Substantia nigra (tissue), 51 donors: ENCODE measurements at places on chromosomes 13 and 19.

DNA sequence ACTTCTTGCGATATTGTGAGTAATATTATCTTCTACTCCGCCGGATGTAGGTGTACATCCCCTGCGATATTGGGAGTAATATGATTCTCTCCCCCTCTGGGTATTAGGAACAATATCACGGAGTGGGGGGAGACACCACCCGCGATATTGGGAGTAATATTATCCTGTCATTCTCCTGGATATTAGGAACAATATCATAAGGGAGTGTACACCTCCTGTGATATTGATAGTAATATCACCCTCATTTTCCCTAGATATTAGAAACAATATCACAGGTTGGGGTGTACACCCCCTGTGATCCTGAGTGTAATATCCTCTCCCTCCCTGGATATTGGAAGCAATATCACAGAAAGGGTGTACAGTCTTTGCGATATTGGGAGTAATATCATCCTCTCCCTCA lies 64.3 kb upstream of the CEACAM21 start:
- no peak for DNase-seq

DNA sequence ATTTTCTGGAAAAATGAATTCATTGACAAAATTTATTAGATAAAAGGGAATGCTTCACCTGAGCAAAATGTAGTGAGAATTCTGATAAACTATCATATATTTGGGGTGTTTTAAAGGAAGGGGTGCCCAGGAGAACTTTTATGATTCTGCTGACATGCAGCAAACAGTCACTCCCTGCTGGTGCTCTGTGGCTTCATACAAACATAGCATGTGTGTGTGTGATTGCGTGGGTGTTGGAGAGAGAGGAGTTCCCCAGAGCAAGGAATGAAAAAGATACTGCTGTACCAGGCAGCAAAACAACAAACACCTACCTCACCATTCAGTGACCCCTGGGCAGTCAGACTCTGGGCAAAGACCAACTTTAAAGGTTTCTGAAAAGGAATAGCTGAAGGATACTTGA lies 546.7 kb downstream of the RFC3 start:
- no peak for DNase-seq

DNA sequence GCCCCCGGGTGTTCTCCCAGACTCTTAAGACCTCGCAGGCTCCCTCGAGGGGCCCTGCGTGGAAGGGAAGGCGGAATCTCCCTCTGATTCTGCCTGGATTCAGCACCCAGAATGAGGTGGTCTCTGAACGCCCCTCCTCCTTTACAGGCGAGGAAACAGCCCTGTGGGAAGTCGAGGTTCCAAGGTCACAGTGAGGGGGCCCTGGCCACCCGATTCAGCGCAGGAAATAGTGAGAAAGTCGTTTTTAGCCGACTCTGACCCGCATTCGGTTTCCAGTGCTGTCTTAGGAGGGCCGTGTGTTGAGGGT lies 1.1 kb downstream of the BSG start:
- no peak for DNase-seq

DNA sequence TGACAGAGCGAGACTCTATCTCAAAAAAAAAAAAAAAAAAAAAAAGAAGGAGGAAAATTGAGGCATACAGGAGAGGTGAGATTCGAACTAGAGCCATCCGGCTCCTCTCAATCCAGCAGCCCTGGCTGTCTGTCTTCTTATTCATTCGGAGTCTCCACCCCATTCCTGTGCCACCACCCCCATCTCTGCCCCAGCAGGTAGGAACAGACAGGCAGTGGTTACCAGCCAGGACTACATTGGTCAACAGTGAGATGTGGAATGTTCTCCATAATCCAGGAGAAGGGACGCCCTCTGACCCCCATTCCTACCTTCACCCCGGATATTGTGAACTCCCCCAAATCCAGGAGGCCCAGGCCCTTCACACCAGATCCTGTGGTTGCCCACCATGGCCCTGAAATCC lies 6.6 kb upstream of the S1PR2 start:
- DNase-seq, result no peak

DNA sequence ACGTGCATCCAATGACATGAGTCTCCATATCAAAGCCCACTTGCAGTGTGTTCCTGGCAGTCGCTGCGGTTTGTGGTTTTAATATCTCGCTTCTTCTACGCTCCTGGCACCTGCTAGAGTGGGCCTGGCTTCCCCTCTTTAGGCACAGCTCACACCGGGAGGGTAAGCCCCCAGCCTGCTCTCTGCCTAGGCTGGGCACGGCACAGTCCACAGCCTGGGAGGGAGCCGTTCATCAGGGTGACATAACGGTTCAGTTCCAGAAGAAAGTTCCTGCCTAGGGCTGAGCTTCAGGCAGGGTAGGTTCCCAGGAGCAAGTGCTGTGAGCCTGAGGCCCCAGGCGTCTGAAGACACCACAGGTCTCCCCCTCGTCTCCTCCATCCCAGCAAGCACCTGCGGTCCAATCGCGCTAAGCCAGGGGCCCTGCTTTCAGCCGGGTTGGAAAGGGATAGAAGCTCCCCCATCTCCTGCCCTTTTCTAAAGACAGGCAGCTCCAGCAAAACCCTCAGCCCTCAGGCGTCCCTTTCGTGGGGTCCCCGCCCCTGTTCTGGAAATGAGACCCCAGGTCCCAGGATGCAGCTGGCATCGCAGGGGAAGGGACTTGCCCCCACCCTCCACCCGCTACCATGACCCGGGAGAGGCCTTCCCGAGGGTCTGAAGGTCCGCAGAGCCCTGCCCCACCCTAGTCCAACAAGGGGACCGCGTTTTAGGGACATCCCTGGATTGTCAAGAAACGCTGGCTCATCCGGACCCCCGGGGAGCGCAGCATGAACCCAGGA lies 121.6 kb upstream of the ZNF507 start:
- DNase-seq, result no peak

GRCh38 chr19:19642506-19643157 lies 825 bp downstream of the GMIP start:
- no peak for DNase-seq

GRCh38 chr13:91135968-91136367 lies 211.5 kb upstream of the MIR17HG start:
- DNase-seq, result no peak

DNA sequence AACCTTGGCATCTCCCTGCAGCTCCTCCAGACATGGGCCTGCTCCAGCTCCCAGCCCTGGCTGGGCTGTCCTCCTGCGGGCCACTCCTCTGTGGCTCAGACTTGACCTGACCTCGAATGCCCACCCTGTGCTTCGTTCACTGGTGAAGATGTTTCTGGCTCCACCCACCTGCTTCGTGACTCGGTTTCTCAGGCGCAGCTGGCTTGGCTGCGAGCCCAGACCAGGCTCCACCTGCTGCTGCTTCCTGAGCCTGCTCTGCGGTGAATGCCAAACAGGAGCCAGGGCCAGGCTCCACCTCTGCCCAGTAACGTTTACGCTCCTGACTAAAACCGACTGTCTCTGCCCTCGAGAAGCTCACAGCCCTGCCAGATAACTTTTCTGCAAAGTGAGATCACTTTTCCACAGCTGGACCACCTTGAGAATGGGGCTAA lies 8.9 kb upstream of the RSPH6A start:
- DNase-seq, result no peak

- DNase-seq, result no peak
Measured at GRCh38 chr19:45471931-45472562, 4.3 kb downstream of the FOSB start.

DNA sequence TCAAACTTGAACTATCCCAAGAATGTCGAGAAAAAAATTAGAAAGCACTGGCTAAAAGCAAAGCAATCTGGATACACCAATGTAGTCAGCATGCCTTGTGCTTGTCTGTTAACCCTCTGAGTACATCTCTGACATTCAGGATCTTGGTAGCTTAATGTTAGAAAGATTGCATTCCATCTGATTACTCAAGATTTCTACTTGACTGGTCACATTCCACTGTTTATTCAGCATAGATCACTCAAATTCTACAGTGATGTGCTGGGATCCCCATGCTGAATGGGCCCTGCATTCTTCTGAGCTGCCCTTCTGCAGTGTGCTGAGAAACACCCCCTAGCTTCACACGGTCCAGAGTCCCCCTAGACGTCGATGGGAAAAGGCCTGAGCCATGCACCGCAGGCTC lies 295.4 kb upstream of the MAB21L1 start:
- no peak for DNase-seq

- DNase-seq, result peak; percentile 81
Measured at GRCh38 chr19:15252398-15253018, 20.3 kb upstream of the EPHX3 start.

DNA sequence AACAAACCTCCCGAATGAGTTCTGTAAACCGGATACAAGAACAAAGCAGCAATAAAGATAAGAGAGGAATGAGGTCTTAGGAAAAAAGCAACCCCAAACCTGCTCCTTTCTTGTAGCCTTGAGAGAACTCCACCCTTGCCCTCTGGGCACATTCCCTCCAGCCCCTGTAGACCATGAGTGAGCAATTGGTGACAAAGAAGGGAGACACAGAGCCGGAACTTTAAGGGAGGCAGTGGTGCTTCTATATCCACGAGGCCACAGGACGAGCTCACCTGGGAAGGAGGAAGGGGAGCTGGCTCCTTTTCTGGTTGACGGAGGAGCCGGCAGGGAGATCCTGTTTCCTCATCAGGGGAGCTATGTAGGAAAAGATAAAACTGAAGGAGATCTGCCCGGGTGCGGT lies 13.0 kb downstream of the BRME1 start:
- DNase-seq, result no peak

GRCh38 chr13:31909864-31910551 lies 121.6 kb upstream of the FRY start:
- no peak for DNase-seq

GRCh38 chr13:112161521-112162301 lies 94.8 kb downstream of the SOX1 start:
- DNase-seq, result no peak

DNA sequence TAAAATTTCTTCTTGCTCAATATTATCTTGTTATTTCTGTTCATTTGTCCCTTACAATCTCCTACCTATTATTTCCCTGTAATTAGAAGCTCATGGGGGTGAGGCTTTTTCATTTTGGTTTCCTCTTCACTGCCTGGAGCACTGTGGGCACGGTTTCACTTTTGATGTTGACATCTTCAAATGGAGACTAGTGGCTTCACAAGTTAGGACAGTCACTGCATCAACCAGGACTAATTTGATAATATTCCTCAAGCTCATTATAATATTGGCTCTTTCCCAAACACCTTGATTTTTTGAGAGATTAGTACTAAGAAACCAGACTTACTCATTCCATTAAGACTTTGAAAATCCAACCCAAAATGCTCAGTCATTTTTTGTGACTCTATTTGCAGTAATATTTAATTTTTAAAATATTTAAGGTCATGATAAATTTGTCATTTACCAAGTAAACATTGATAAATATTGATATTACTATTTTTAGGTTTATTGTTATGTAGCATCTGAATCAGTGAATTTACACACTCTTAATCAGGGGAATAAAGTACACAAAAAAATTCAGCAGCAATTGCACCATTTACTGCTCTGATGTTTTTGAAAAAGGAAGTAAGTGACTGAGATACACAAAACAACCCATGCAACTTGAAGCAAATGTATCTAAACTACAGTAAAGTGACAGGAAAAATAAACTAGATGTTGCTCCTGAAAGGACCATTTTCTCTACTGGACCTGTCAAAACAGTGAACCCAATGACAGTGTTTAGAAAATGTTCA lies 28.8 kb upstream of the RCBTB2 start:
- DNase-seq, result no peak

DNA sequence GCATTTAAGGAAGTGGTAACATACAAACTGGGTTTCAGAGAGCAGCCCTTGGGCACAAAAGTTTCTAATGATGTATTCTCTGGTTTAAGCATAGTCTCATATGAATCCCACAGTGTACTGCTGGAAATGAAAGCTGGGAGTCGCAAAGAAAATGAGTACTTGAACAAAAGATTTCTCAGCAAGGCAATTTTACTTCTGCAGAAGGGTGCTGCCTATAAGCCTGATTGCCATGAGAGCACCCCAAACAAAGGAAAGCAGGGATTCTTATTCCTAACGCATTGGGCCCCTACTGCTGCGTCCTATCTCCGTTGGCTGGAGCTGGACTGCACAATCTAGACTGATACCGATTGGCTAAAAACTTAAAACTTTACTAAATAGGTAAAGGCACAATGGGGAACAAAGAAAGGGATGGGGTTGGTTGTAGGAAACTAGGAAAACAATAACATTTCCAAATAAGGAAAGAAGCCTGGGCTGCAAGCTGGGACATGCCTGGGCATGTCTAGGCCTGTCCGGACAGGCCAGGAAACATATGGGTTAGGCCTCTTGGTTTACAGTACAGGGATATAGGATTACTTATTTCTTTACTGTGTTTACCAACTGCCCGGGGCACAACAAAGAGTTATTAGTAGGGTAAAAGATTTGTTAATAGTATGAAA lies 27.4 kb upstream of the VN1R4 start:
- DNase-seq, result no peak

DNA sequence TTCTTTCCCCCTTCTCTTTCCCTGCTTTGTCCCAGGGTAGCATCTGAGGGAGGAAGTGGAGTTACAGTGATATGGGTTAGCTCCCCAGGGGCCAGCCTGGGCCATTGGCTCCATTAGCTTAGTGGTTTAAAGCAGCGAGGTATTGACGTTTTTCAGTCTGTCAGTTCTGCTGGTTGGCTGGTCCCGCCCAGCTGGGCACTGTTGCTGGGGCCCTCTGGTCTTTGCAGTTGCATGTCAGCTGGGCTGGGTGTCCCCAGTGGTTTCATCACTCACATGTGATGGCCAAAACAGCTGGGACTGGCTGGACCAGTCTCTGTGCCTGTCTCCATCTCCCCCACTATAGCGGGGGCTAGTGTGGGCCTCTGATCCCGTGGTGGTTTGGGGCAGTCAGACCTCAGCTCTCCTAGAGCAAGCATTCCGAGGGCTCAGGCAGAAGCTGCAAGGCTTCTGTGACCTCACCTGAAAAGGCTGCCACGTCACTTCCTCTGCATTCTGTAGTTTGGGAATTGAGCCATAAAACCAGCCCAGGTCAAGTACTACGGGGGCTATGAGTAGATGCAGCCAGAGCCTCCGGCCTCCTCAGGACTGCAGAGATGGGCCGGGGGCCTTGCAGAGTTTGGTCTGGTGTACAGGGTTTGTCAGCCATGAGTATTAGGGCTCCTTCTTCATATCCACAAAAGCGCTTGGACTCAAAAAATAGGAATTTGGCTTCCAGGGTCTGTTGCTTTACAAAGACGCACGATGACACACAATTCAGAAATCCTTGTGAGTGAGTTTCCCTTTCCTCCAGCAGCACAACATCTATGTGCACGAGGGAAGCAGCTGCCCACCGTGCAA lies 30.0 kb downstream of the TSSK6 start:
- DNase-seq, result no peak

GRCh38 chr19:16417660-16418596 lies 53.8 kb downstream of the EPS15L1 start:
- no peak for DNase-seq

GRCh38 chr13:74683411-74683810 lies 549.2 kb upstream of the KLF12 start:
- DNase-seq, result no peak

- DNase-seq, result peak; percentile 72
Measured at GRCh38 chr19:47609906-47610894, 1.3 kb downstream of the BICRA start.

GRCh38 chr19:2549701-2550191 lies 73.8 kb downstream of the GADD45B start:
- peak; percentile 80 for DNase-seq

DNA sequence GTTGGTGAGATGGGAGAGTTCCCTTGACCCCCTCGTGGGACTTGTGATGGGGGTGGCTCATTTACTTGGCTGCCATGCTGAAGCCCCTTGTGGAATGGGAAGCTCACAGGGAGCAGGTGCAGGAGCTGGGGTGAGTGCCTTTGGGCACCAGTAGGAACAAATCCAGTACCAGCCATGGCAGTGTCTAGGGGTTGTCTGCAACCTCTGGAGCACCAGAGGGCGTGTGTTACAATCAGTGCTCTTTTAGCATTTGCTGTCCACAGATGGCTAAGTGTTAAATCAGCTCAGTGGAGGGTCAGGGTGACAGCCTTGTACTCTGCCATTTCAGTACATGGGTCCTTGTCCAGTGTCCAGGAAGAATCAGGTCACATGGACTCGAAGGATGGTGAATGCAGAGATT lies 75.6 kb downstream of the ATP8A2 start:
- no peak for DNase-seq
